ENCODE measurements at places on chromosomes 1 and 21.

DNA sequence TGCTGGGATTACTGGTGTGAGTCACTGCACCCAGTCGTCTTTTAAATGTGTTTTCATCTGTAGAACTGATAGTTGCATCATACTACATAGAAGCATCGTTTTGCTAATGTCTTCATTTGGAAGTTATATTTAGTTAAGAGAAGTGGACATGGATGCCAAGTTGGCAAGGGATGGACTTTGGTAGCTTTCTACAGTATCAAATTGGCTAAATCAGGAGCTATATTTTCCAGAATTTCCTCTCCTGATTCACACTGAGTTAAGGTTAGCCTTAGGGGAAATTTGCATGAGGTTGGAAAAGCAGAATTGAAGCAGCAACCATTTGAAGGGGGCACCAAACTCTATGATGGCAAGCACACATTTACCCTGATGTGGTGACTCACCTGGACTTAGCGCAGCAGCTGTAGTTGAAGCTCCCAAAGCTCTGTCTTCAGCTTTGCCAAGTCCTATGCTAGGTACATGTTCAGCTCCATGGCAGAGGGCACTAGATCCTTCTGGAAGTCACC, 43.9 kb downstream of the DUSP10 start:
- peak; percentile 43 for DNase-seq

DNA sequence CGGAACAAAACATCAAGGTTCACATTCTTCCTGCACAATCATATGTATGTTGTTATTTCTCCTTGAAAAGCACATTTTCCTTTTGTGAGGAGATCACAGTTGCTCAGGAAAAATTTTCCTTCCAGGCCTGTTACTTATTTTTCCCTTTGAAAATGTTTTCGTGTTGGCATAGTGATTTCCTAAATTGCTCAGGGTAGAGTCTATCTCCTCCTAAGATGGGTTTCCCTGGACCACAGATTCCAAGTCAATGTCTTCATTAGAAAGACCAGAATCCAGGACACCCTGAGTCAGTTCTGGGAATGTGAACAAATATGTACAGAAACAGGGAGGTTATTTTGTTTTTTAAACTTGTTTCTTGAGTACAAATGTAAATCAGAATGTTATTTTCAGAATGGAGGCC, 94.3 kb upstream of the C1orf105 start:
- DNase-seq, result peak; percentile 21

DNA sequence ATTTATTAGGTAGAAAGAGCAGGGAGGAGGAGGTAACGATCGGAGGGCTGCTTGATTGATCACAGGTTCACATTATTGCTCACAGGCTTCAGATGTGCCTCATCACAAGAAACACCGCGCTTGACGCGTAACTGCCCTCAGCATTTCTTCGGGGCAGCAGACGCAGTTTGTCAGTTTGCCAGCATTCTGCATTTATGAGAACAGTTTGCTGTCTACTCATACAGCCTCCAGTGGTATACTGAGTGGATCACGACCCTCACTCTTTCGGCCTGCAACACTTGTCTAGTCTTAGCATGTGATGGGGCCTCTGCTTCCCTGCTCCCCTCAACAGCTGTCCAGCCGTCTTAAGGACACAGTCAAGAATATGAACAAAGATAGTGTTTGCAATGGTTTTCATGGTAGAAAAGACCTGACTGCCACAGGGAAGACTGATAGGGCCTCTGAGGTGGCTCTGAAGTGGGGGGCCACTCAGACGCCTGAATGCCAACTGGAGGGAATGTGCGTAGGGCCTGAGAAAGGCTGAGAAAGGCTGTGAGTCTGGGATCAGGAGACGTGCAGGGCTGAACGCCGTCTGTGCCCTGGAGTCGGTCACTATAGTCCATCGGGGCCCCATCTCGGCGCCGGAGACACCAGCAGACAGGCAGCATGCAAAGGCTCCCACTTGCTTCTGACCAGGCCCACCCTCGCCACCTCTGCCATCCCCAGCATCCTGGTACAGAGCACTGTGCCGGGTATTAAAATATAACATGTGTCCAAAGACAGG, 45.0 kb downstream of the UBE2G2 start:
- no peak for DNase-seq

- peak; percentile 71 for DNase-seq
Measured at GRCh38 chr21:39385299-39386145, 36.6 kb upstream of the HMGN1 start.

- peak; percentile 98 for DNase-seq
Measured at GRCh38 chr1:214957330-214958137, 125.0 kb upstream of the KCNK2 start.

- DNase-seq, result no peak
Measured at GRCh38 chr1:67734323-67734690, 49.3 kb downstream of the GADD45A start.

- DNase-seq, result peak; percentile 97
Measured at GRCh38 chr1:193115629-193116227, 6.1 kb upstream of the CDC73 start.

GRCh38 chr1:214264196-214264595, 16.8 kb upstream of the SMYD2 start:
- no peak for DNase-seq

GRCh38 chr1:184632415-184633175, 122.1 kb downstream of the EDEM3 start:
- no peak for DNase-seq

GRCh38 chr1:211925016-211925415, 94.5 kb upstream of the LPGAT1 start:
- peak; percentile 70 for DNase-seq

DNA sequence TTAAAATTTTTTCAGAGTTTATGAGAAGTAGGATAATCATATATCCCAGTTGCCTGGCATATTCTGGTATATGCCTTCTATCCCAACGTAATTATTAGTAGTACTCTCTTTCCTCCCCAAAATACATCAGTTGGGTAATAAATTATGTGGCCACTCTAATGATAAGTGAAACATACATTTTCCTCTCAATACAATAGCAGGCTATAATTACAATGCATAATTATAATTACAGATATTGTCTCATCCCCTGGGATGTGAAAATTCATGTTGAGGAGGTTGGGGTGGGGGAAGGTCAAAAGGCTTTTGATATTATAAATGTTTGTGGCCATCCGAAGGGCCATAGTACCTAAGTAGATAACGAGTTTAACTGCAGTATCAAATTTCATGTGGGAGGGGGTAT, 277.1 kb downstream of the ST6GALNAC3 start:
- DNase-seq, result no peak

DNA sequence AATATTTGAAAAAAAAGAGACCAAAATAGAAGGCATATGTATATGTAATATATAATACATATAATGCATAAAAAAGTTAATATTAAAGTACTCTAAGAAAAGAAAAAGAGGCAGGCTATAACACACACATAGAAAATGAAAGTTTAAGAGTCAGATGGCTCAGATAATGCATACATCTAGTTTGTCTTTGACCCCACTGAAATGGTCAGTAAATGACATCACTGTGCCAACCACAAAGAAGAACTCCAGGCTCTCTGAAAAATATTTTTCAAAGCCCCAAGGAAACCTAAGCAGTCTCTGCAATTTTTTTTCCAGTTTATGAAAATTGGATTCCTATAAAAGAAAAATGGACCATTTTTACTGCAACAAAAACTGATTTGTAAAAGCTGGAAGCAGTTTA, 55.4 kb upstream of the SCYL3 start:
- DNase-seq, result peak; percentile 54

DNA sequence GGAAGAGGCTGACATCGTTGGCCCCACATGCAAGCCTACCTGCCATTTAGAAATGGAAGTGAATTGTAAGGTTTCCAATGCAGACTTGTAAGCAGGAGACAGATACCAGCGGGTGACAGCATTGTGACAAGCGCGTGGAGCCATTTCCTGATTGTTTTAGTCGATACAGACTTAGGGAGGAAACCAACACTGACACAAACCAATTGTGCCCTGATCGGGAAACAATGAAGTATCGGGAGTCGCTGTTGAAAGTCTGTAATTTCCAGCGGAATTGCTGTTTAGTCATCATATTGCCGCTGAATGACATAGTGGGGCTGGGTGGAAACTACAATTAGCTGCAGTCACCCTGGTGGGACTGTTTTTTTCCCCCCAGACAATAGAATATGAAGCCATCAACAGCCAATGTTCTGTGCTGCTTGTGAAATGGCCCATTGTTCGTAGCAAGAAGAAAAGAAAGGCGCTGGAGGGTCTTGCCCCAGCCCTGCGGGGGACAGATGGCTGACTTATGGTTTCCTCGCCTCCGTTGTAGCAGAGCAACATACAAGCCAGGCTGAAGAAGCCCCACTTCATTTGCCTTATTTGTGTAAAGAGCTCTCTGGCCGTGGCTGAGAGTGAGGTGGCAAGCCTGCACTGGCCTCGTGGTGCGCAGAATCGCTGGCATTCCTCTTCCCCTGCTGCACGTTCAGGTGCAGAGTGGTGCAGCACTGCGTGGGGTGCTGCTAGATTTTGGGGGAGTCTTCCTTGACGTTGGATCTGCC, 462.7 kb downstream of the CAMTA1 start:
- DNase-seq, result no peak

- DNase-seq, result peak; percentile 67
Measured at GRCh38 chr1:202291961-202292712, 49.6 kb downstream of the UBE2T start.

DNA sequence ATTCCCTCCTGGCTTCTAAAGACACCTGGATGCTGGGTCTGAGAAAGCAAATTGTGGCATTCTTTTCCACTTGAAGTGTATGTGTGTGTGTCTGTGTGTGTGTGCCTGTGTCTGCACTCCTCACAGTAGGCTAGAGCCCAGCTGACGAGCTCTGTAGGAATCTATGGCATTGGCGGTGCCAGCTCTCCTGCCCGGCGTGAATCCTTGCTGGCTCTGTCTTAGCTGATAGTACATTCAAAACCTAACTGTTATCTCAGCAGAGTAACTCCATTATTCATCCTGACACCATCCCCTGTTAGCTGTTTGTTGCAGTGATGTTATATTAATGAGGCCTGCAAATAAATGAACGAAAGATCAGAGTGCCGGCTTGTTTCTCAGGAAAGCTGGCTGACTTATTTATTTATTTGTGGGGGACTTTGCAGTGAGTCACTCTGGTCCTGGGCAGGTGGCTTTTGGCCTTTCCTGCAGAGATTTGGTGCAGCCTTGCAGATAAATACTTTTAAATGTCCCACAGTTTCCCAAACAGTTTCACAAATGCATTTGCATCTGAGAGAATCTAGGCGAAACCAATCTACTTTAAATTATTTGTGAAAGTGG, 160.6 kb upstream of the CD34 start:
- DNase-seq, result no peak

DNA sequence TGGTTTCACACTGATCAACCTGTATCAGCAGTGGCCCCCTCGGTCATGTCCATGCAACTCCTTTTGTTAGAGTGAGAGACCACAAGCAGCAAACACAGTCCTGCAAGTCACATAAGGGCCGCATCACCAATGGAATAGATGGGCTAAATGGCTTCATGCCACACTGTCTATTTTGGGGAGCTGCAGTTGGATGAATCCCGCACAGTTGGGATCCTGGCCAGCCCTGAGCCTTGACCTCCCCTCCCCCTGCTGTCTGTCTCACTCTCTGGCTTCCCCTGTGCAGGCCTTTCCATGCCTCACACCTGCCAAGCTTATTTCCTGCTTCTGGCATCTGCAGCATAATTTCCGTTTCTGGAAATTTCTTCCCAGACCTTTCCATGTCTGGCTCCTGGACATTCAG, 57.0 kb downstream of the CNIH3 start:
- DNase-seq, result no peak

- no peak for DNase-seq
Measured at GRCh38 chr1:26259578-26259977, 20.3 kb upstream of the SH3BGRL3 start.

- DNase-seq, result no peak
Measured at GRCh38 chr21:31011412-31011811, 26.9 kb downstream of the KRTAP19-8 start.

DNA sequence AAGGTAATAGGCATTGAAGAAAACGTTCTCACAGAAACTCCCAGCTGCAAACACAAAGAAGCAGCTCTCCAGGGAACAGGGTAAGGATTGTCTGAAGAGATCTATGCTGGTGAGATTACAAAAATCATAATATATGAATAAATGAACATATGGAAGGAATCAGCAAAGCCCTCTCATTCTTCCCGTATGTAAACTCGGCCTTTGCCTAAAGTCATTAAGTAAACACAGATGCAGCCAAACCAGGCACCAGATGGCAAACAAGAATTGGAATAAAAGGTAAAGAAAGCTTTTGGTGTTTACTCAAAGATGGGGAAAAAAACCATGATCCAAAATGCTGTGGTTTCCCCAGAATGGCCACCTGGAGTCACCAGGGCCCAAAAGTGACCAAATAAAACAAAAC, 76.6 kb upstream of the HOOK1 start:
- peak; percentile 20 for DNase-seq

DNA sequence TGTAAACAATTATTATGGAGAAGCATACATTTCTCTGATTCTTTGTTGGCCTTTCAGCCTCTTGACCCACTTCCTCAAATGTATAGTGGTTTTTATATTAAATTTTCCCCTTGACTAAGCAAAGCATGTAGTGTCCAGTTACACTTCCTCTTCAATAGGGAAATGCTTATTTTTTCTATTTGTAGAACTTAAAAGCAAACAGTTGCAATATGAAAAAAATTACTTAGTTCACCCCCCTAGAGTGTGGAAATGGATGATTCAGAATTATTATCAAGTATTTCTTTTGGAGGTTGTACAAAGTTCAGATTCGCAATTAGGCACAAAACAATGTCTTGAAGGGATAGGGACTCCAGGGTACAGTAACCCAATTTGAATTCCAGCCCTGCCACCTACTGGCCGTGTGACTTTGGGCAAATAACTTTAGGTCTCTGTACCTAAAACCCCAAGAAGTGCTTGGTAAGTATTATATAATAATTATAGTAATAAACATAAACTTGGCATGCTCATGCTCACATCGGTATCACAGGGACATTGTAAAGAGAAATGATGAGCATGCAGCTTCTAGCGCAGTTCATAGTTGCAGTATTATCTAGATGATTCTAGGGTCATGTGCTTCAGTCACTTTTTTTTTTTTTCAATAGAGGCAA, 28.6 kb upstream of the IFNGR2 start:
- DNase-seq, result peak; percentile 60

GRCh38 chr1:28986306-28986910, 72.0 kb downstream of the EPB41 start:
- no peak for DNase-seq

DNA sequence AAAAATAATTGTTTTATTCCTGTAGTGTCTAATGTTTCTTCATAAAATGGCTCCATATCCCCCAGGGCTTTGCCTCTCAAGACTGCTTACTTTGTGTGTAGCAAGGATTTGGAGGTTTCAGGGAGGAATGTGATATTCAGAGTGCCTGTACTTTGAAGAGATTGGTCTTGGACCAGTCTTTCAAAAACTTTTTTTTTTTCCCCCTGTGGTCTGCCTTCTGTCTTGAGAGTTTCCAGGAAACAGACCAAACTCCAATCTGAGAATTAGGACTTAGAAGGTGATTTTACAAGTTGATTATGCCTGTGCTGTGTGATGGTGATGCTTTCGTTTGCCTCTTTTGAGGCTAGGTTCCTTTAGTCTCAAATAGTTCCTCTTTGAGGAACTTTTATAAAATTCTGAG, 25.9 kb downstream of the GABPA start:
- DNase-seq, result no peak

GRCh38 chr1:15178571-15179484, 25.3 kb downstream of the TMEM51 start:
- peak; percentile 98 for DNase-seq

Measured in LHCN-M2 (cell line).